ENCODE measurements at places on chromosomes 12 and 14.
A peak's percentile ranks its signal among the peaks of the same experiment; 100 is the strongest.

GRCh38 chr14:37343307-37344094 is 145.8 kb downstream of the MIPOL1 start:
- no peak for DNase-seq

DNA sequence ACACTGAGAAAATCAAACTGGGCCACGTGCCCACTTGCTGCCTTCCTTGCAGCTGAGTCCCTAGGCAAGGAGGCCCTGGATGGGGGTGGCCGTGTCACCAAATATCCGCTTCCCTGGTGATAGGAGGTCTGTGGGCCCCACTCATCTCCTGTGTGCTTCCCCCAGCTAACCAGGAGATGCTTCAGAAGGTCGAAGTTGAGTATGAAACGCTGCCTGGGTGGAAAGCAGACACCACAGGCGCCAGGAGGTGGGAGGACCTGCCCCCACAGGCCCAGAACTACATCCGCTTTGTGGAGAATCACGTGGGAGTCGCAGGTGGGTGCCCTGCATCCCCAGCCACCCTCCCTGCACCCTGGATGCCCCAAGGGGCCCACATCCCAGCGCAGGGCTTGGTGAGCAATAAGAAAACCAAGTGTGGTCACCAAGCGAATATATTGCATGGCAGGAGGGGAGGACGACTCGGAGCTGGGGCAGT is 6.8 kb upstream of the SIVA1 start:
- no peak for DNase-seq

GRCh38 chr12:92987362-92987761 is 58.3 kb upstream of the EEA1 start:
- peak; percentile 41 for DNase-seq

GRCh38 chr14:21033133-21033698 is 1.4 kb downstream of the RNASE13 start:
- no peak for DNase-seq

DNA sequence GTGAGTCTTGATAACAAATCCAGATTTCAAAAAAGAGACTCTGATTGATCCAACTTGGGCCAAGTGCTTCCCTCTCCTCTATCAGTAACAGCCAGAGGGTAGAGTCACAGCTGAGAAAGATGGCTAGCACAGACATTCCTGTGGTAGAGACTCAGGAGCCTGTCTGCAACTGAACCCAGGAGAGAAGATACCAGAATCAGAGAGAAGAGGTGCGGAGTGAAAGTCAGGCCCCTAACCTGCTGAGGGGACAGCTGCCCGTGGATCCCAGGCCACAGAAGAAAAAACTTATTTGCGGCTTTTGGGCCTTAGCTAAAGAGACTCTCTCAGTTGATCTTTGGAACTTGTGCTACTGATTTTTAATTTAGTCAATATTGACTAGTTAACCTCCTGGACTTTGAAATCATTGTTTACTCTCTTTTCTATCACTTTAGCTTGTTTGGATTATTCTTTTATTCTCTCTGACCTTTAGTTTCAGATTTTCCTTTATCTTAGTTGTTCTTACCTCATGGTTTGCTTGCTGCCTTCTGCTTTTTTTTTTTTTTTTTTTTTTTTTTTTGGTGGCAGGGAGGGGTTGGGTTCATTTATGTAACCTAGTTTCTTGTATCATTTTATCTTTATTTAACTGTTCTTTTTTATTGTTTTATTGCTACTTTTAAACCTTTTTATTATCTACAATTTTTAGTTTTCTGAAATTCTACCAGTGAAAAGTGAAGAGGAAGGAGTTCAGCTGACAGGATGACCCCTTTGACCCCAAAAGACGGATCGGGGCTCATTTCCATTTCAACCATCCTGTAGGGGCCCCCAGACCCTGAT is 154.9 kb upstream of the KRR1 start:
- no peak for DNase-seq

- DNase-seq, result no peak
Measured at GRCh38 chr14:76976240-76977005, 52.1 kb downstream of the IRF2BPL start.

All from brain pericyte (primary cell).